Osteoblast (primary cell): ENCODE measurements at places on chromosomes 3 and 15.

- no peak for DNase-seq
Observed at GRCh38 chr15:100311154-100311625, 30.6 kb downstream of the ADAMTS17 start.

GRCh38 chr3:14900881-14901873 lies 46.2 kb upstream of the NR2C2 start:
- no peak for DNase-seq

DNA sequence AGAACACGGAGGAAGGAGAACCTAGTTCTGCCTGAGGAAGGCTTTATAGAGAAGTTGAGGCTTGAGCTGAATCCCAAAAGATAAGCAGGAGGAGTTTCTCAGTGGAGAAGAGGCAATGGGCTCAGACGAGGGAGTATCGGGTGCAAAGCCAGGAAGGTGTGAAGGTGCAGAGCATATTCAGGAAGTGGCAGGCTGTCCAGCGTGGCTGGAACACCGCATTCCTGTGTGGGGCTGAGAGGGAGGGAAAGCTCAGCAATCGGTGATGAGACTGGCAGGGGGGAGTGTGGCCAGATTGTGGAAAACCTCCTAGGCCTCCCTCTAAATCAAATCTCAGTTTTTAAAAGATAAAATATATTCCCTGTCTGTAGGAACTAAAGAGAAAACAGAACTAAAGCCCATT lies 63.0 kb downstream of the ARHGAP31 start:
- no peak for DNase-seq

GRCh38 chr3:71436337-71436736 lies 147.2 kb downstream of the FOXP1 start:
- DNase-seq: peak; percentile 92

GRCh38 chr3:188185717-188186251 lies 31.8 kb downstream of the LPP start:
- no peak for DNase-seq

DNA sequence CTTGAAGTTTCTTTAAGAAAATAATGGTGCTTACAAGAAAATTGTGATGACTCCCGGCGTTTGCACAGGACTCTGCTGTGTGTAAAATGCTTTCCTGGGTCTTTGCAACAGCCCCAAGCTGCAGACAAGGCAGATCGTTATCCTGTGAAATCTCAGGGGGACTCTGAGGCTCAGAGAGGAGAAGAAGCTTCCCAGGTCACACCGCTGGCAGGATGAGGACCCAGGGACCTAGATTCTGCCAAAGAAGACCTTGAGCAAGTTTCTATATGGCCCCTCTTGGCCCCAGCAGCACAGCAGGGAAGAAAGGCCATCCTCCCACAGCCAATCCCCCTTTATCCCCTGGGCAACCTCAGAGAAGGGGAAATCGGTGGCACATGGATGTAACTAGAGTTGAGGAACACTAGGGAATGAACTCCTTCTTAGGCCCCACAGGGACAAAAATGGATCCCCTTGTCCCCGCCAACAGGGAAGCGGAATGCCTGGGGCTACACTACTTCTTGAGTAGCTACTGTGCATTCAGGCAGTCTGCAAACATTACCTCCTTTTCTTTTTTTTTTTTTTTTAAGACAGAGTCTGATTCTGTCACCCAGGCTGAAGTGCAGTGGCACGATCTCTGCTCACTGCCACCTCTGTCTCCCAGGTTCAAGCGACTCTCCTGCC lies 72.8 kb downstream of the CPN2 start:
- DNase-seq: no peak

- DNase-seq: no peak
Observed at GRCh38 chr15:56371495-56372147, 6.4 kb downstream of the TEX9 start.

- DNase-seq: peak; percentile 93
Observed at GRCh38 chr15:98442379-98442833, 205.9 kb upstream of the IGF1R start.

DNA sequence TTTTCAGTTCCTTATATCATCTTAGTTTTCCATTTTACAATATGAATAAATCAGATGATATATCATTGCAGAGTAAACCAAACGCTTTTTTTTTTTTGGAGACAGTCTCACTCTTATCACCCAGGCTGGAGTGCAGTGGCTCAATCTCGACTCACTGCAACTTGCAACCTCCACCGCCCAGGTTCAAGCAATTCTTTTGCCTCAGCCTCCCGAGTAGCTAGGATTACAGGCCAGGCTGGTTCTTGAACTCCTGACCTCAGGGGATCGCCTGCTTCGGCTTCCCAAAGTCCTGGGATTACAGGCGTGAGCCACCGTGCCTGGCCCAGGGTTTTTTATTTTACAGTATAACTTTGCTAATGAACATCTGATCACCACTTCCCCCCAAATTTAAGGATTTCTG lies 5.9 kb upstream of the EBLN2 start:
- no peak for DNase-seq

- peak; percentile 23 for DNase-seq
Observed at GRCh38 chr3:49012441-49013017, 5.3 kb downstream of the WDR6 start.
